ENCODE measurements at places on chromosomes 4 and X.
A peak's percentile ranks its signal among the peaks of the same experiment; 100 is the strongest.

- no peak for DNase-seq
These were observed 671.5 kb upstream of the GRIA3 start for GRCh38 chrX:122512561-122513072.

GRCh38 chr4:187470061-187470460 lies 525.5 kb upstream of the ZFP42 start:
- no peak for DNase-seq

DNA sequence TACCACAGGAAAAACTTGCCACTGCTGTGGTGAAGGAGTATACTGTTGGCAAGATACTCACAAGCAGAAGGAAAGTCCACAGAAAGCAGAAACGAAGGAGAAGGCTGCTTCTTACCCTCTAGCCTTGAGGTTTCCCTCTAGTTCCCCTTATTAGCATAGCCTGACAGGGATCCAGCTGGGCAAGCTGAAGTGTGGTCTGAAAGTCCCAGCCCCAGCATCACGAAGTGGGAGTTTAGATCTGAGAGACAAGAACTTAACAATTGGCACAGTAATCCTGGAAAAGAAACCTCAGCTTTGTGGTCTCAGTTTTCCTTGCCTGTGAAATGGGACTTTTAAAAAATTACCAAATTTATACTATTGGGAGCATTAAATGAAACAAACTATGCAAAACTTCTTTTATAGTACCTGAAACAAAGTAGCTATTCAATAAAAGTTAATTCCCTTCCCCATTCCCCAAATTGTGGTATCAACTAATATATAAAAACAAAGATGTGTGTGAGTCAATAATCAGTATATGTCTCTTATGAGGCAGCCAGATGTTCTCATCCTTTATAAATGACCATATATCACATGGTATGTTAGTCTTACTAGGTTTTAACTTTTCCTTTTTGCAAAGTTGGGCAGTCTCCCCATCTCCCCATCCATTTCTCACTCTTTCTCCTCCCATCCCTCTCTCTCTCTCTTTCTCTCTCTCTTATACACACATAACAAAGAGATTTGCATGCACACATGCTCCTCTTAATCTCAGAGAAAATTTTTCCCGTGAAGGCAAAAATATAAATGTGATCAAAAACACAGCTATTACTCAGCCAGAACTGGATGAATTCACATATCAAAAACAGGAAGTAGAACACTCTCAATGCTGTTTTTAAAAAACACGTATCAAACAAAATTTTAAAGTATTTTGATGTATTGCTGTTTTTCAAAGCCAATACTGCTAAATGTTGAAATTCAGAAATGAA lies 57.8 kb downstream of the SCFD2 start:
- no peak for DNase-seq

GRCh38 chr4:41349021-41349420 lies 92.3 kb downstream of the UCHL1 start:
- no peak for DNase-seq

DNA sequence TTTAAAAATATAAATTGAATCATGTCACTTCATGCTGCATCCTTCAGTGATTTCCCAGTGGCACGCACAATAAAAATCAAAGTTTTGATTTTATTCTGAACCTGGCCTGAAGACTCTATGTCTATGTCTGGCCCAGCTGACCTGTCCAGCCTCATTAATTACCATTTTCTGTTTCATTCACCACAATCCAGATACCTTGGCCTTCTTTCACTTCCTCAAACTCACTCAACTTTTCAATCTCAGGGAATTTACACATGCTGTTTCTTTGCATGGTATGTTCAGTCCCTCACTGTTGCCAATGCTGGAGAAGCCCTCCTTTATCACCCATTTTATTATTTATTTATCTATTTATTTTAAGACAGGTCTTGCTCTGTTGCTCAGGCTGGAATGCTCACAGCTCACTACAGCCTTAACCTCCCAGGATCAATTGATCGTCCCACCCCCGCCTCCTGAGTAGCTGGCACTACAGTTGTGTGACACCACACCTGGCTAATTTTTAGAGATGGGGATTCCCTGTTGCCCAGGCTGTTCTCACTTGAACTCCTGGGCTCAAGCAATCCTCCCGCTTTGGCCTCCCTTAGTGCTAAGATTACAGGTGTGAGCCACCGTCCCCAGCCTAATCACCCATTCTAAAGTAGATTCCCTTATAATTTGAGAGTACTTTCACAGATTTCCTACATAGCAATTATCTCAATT lies 43.1 kb downstream of the ZGRF1 start:
- DNase-seq = no peak

DNA sequence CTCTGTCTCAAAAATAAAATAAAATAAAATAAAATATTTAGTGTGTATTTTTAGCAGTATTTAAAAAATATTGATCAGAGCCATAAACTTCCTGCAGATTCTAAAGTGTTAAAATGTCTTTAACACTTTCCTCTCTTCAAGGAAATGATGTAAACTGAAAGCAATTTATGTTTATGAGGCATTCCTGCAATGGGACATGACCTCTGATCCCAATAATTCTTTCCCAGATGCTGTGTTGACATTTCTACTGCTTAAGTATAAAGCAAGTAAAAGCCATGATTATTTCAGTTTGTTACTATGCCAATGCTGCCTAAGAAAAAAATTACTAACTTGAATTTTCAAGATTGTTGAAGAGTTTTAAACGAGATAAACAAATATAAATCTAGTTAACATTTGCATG lies 29.0 kb downstream of the COQ2 start:
- no peak for DNase-seq

DNA sequence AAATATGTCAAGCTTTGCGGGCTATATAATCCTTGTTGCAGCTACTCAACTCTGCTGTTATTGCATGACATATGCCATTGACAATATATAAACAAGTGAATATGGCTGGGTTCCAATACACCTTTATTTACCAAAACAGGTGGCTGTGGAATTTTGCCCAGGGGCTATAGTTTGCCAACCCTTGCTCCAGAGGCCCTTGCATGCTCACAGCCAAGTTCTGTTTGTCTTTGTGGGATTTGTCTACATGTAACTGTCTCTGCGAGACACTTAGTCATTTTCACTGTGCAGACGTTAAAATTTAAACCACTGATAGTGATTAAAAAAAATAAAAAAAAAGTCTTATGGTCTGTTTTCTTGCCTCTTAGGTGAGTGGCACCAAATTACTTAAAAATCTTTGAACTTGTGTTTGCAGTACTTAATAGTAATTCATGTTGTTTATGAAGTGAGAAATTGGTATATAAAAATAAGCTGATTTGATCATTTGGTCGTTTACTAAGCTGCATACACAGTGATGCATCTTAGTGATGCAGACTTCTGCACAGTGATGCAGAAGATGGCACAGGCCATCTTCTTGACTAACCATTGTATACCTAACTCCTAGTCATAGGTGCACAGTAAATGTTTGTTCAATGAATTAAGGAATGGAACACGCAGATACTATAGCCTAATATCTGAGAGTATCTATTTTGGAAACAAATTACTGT lies 170.9 kb downstream of the FRMPD4 start:
- DNase-seq = no peak

- DNase-seq = no peak
These were observed 163.0 kb downstream of the BTC start for GRCh38 chr4:74631338-74631737.

DNA sequence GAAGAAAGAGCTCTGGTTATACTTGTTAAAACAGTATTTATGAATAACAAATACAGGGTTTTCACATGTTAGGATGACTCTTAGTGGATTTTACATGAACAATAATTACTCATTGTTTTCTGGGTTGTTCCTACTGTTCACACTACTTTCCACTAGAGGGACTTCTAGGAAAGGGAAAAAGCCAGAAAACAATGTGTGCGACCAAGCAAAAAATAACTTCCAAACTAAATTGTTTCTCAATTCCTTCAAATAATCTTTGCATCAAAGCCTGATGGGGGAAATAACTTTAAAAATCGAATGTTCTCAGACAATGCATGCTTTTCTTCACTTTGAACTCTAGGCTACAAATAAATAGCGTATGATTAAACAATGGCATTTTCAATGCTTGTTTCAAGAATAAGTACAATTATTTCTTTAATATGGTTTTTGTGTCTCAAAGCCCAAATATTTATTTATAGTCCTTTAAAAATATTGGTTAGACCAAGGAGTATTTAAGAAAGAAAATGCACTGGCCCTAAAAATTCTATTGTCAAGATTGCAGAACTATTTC lies 72.1 kb upstream of the ETNPPL start:
- peak; percentile 22 for DNase-seq

- DNase-seq = no peak
These were observed 1.4 kb upstream of the LRIT3 start for GRCh38 chr4:109846395-109847098.

DNA sequence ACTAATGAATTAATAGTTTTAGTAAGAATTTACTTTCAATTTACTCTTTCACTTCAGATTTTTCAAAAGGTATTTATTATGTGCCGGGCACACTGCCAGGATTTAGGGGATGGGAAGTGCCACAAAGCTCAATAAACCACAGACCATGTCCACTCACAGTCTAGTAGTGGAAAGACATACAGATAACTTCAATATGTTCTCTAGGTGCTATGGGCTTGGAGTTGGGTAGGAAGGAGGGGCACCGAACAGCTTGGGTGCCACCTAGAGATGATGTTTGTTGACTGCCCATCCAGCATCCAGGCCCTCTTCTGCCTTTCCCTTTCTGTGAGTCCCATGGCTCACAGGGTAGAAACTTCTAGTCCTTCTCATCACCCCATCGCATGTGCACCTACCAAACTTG lies 17.8 kb downstream of the MFAP3L start:
- DNase-seq = peak; percentile 23

- no peak for DNase-seq
These were observed 999 bp upstream of the CTBP1 start for GRCh38 chr4:1249731-1250526.

GRCh38 chr4:5220028-5220427 lies 168.7 kb downstream of the STK32B start:
- DNase-seq = no peak

- no peak for DNase-seq
These were observed 771 bp downstream of the NAP1L2 start for GRCh38 chrX:73213734-73214425.

DNA sequence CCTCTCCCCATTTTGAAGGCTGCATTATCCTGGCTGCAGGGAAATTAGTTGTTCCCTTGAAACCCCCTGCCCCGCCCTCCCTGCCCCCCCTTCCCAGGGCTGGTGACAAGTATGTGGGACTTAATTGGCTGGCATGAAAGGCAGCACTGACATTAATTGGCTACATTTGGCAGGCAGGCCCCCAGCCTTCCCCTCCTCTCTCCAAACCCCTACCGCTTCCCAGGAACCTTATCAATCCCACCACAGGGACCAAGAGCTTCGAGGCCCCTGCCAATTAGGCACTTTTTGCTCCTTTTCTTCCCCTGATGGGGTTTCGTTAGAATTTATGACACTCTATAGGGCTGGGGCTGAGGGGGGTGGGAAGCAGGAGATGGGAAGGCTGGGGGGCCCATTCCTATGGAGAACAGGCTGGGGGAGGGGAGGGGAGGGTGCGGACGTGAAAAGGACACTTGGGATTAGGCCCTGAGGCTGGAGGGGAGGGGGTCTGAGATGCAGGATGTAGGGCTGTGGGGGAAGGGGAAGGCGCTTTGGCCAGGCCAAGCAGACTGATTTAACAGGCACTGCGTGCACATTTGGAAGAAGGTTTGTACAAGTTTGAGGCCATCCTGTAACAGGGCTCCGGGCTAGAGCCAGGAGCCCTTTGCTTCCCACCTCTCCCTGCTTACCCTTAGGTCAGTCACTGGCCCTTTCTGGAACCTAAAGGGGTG lies 52.2 kb downstream of the EFNB1 start:
- DNase-seq = no peak

DNA sequence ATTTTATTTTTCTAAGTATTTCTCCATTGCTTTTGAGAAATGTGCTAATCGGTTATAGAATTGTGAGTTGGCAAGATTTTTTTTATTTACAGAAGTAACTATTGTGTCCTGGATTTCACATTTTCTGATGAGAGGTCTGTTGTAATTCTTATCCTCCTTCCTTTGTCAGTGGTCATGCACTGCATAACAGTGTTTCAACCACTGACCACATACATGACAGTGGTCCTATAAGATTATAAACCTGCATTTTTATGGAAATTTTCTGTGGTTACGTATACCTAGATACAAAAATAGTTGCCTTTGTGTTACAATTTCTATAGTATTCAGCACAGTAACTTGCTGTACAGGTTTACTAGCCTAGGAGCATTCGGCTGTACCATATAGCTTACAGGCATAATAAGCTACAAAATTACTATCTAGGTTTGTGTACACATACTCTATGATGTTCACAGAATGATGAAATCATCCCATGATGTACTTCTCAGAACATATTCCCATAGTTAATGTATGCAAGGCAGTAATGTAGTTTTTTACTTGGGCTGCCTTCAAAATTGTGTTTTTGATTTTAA lies 47.8 kb downstream of the APELA start:
- DNase-seq = no peak

DNA sequence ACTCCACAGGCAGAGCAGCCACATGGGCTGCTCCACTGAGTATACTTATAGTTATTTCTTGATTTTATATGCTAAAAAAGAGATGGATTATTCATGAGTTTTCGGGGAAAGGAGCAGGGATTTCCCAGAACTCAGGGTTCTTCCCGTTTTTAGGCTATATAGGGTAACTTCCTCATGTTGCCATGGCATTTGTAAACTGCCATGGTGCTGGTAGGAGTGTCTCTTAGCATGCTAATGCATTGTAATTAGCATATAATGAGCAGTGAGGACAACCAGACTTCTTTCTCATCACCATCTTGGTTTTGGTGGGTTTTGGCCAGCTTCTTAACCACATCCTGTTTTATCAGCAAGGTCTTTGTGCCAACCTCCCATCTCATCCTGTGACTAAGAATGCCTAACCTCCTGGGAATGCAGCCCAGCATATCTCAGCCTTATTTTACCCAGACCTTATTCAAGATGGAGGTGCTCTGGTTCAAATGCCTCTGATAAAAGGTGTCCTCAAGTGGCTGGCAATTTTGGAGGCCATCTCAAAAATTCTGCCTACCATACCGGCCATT lies 213.0 kb upstream of the VEGFC start:
- DNase-seq = no peak

GRCh38 chr4:99821918-99822503 lies 5.4 kb downstream of the DAPP1 start:
- DNase-seq = no peak

DNA sequence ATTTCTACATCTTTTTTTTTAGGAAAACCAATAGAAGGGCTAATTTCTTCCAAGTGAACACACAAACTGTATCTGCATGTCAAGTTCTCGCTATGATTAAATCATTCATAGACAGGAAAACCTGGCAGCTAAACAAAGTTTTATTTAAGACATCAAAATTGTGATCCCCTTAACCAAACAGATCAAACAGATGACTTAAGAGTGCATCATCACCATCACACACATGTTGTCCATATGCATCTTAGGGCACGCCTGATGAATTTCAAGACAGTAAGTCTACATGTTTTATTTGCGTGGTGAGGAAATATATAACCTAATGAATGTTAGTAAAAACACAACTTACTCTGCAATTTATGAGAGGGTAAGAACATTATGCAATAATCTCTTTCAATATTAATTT lies 317.0 kb upstream of the ANXA10 start:
- DNase-seq = no peak

GRCh38 chrX:40018041-40018440 lies 79.7 kb downstream of the BCOR start:
- no peak for DNase-seq

Data from NCI-H524 (cell line).